Activated naive CD4-positive, alpha-beta T cell treated with anti-CD3 and anti-CD28 coated beads, Interleukin-2, amount 50 U/mL, for 16 hours (primary cell): ENCODE measurements at places on chromosomes 1 and 21.

- no peak for DNase-seq
Measured at GRCh38 chr1:90335558-90335957, 340.6 kb downstream of the ZNF326 start.

- no peak for DNase-seq
Measured at GRCh38 chr1:74693473-74693872, 19.9 kb upstream of the ERICH3 start.

GRCh38 chr1:61585714-61586113, 139.2 kb downstream of the TM2D1 start:
- no peak for DNase-seq

GRCh38 chr1:117059334-117059677, 820 bp upstream of the TTF2 start:
- DNase-seq: peak; percentile 62

DNA sequence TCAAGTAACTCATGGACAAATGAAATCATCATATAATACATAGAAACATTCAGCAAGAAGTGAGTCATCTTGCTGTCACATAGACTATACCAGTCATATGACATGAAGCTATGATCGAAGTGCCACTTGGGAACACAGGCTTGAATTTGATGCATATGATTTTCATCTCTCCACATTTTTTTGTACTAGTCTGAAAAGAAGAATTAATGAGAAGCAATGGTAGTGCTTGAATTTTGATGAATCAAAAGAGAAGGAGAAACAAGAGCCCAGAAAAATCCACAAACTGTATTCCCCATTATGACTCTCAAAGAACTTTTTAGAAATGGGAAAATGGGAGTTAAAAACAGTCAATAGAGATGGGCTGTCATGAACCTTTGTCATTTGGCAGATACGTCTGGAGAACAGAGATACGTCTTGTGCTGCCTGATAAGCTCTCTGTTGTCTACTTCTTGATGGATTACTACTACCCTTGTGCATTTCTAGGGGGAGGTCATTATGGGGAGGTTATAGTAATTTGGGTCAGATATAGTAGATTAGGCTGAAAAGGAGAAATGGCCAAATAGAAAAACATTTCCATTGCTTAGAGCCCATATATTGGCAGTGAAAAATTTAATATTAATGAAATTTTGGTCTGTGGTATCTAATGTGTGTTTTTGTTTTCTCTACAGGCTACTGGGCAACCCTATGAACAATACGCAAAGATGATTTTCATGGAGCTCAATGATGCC, 8.0 kb upstream of the LEPR start:
- no peak for DNase-seq

GRCh38 chr1:177341773-177342172, 171.0 kb downstream of the BRINP2 start:
- DNase-seq: no peak

GRCh38 chr1:70656361-70656760, 245.3 kb downstream of the CTH start:
- DNase-seq: no peak

DNA sequence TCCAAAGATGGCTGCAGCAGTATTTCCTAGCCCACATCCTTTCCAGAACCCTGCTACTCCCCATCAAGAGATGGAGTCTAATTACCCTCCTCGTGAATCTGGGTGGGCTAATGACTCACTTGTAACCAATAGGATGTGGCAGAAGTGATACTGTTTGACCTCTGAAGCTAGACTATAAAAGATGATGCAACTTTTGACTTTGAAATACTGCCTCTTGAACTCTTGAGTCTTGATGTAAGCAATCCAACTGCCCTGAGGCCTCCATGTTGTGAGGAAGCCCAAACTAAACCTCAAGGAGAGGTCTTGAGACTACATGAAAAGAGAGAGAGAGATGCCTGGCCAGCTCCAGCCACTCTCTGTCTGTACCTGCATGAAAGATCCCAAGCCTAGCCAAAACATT, 29.5 kb downstream of the LMO4 start:
- DNase-seq: no peak

DNA sequence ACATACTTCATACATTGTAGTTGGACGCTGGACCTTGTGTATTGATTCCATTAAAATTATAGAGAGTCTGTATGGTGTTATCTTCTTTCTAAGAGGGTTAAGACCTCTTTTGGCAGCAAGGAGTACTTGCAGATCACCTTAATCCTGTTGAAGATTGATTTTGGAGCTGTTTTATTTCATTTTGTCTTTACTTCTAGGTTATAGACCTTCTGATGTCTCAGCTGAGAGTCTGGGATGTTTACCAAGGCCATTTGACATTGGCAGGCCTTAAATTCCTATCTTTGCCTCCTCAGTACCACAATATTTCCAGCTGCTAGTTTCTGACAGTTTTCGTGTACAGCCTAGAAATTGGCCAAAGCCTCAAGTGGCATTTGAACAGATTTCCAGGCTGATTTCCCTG, 338.0 kb downstream of the LMO4 start:
- no peak for DNase-seq

DNA sequence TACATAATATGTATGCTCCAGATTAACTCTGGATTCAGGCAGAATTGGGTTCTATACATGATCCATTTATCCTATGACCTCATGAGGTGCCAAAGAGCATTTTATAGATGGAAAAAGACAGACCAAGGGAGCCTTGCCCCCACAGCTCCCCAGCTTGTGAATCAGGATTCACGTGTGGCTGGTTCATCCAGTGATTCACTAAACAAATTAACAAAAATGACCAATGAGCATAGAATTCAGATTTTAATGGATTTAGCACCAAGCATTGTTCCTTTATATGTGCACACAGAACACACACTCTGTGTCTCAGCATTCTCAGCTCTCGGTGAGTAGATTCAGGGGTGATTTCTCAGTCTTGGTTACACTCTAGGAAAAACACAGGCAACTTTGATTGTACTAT, 51.7 kb upstream of the BARHL2 start:
- DNase-seq: no peak
